ENCODE measurements at places on chromosomes 16 and 17.

DNA sequence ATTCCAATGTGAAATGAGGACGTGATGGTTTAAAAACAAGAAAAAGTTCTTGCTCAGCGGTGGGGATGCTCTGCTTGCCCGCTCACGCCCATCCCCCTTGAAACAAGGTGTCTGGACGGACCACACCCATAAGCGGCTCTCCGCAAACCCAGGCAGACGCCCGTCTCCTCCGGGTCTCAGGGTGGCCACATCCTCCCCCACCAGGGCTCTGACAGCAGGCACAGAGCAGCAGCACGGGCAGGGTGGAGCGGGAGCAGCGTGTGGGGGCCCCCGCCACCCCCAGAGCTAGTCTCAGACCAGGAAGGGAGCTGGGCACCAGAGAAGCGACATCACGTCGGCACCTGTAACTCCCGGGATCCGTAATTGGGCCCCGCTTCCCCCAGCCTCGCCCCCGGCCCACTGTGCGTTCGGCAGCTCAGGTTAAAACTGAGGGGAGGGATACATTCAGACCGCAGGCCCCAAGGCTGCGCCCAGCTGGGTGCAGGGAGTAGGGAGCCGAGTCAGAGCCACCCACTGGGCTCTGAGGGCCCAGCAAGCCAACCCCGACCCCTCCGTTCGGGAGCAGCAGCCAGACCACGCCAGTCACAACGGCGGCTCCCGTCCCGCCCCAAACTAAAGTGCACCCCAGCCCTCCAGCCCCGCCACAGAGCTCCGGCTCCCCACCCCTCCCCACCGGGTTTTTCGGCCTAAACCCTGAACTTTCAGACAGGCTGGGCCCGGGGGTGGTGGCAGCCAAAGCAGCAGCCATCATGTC, 22.0 kb downstream of the CLUH start:
- DNase-seq: peak; percentile 16

GRCh38 chr17:78875363-78876093, 27.5 kb downstream of the CEP295NL start:
- DNase-seq: no peak

- no peak for DNase-seq
These were observed 79.7 kb downstream of the PLD6 start for GRCh38 chr17:17126131-17127110.

GRCh38 chr16:7651803-7652570, 319.3 kb downstream of the RBFOX1 start:
- DNase-seq: no peak

- no peak for DNase-seq
These were observed 53.7 kb downstream of the MAP2K6 start for GRCh38 chr17:69468207-69468606.

DNA sequence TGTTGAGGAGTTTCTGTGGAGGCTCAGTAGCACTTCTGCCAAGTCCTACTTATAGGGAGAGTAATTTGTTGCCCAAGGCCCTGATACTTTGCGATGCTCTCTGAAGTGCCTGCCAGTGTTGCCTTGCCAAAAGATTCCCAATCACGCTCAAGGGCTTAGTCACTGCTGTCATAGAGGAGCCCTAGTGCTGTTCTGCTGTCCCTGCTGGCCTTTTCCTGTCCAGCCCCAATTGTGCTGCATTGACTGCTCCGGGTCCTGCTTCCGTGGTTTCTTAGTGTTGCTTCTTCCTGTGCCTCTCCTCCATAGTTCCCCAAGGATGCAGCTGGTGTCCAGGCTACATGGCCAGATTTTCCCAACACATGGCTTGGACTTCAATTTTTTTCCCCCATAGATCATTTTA, 13.9 kb downstream of the NUP93 start:
- no peak for DNase-seq

DNA sequence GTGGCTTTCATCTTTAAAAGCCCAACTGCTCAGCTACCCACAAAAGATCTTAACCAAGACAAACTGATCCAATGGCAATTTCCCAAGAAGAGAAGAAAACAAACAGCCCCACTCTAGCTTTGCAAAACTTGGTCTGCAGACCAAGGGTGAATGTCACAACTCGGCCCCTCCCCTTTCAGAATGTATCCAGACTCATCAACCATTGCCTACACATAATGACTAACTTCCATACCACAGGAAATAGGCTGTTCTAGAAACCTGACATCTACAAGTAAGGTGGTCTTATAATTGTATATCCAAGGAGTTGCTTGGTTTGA, 16.0 kb downstream of the DCUN1D3 start:
- no peak for DNase-seq

All from omental fat pad (tissue), 4 donors.